ENCODE measurements at places on chromosomes 2 and 18.

DNA sequence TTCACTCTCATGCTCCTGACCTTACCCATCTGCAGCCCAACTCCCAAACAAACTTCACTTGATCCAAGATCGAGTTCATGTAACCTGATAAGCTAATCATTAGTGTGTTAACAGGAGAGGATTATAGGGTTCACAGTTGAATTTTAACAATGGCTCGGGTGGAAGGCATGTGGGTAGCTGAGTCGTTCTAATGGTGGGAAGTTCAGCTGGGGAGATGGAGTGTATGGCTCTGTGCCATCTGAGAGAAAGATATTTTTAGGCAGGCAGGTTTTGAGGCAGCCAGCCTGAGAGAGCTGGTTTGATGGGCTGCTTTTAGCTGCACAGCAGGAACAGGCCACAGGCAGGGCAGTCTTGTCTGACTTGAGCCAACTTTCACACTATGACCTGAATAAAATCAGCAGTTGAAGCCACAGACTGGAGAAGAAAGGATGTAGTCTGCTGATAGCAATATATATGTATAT is 17.7 kb upstream of the NFE2L2 start:
- no peak for DNase-seq

- no peak for DNase-seq
These were observed 1.5 kb downstream of the EPAS1 start for GRCh38 chr2:46298522-46299353.

- no peak for DNase-seq
These were observed 38.0 kb downstream of the SLC9A4 start for GRCh38 chr2:102510791-102511575.

GRCh38 chr2:233121856-233122255 is 61.7 kb downstream of the INPP5D start:
- no peak for DNase-seq

GRCh38 chr2:15112216-15112615 is 448.9 kb downstream of the NBAS start:
- DNase-seq, result no peak

DNA sequence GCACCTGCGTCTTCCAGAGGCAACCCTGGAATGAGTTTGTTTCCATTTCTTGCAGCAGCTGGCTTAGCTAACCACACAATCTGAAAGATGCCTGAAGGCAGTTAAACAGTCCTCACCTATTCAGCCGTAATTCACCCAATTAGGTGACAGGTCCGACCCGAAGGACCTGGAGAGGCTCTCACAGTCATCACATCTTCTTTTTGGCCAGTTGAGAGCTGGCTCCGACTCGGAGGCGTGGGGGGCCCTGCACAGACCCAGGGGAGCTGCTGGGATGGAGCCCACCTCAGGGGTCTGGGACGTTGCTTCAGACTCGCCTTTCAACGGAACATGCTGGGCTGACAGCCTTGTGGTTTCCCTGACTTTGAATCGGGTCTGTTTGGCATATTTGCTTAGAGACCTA is 187.3 kb downstream of the RTP5 start:
- DNase-seq, result no peak

GRCh38 chr2:173448938-173449471 is 94.3 kb downstream of the CDCA7 start:
- DNase-seq, result no peak

DNA sequence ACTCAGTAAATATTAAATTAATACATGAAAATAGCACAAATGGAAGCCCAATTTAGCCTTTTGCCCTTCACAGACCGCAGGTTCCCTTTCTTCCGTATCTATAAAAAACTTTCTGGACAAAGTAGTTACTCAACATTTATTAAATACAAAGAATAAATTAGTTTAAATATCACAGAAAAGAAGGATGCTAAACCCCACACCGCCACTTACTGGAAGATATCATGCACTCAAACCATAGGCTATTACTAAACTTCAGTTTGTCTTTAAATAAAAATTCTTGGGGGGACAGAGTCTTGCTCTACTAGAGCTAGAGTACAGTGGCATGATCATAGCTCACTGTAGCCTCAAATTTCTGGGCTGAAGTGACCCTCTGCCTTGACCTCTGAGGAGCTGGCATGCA is 120.7 kb upstream of the FHL2 start:
- no peak for DNase-seq

- DNase-seq, result no peak
These were observed 43.0 kb upstream of the PLA2R1 start for GRCh38 chr2:160105366-160105765.

DNA sequence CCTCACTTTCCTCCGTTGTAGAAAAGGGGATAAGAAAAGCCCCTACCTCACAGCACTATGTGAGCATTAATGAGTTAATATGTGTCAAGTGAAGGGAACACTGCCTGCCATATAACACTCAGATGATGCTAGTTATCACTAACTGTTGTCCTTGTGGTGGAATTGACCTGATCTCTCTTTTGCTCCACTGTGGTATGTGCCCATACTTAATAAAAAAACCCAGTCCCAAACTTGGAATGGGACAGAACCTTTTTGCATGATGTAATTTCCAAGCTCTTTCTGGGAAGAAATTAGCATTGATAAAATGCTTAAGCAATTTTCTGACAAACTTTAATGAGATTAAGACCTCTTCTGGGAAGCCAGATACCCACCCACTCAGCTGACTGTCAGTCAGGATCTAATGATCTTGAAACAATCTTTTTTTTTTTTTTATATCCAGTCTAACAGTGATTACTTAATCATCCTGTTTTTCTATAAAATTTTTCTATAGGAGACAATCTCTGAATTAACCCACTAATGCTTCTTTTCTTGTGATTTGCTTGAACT is 158.7 kb downstream of the ZBTB7C start:
- no peak for DNase-seq

GRCh38 chr2:130378898-130379214 is 23.0 kb downstream of the PTPN18 start:
- no peak for DNase-seq

DNA sequence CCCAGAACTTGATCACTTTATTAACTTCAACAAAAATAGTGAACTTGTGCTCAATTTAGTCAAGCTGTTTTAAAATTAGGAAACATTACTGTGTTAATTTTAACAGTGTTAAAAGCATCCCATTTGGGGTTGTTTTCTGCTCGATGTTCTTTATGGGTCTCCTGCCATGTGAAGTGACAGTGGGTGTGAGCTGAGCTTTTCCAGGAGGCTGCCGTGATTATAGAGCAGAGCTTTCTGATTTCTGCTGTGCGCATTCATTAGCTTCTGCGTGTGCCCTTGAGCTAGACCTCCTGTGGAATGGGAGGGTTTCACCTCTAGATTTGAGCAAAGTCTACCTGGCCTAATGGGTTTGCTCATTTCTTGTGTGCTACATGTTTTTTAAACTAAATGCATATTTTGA is 121.5 kb downstream of the WDSUB1 start:
- no peak for DNase-seq

- DNase-seq, result no peak
These were observed 9.6 kb downstream of the IRS1 start for GRCh38 chr2:226790011-226790410.

DNA sequence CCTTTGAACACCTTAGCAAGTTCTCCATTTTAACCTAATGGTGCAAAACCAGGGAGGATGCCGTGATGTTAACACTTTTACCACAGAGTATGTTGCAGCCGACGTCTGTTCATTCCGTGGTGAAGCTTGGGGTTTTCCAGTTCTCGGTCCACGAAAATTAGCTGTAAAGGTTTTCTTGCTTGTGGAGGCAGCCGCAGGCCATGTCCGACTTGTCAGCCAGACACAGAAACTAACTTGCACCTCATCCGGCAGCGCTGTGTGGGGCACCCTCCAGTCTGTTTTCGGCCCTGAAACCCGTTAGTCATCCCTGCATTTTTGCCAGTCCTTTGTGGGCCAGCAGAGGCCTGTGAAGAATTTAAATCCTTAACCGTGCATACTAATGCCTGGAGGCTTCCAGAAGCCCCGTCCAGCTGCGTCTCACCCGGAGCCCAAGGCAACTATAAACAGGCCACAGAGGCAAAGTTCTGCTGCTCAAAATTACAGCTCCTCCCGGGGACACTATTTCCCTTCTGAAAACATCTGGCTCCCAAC is 70.6 kb downstream of the SH3YL1 start:
- DNase-seq, result no peak

- DNase-seq, result no peak
These were observed 631.1 kb downstream of the DCC start for GRCh38 chr18:52971097-52971496.

DNA sequence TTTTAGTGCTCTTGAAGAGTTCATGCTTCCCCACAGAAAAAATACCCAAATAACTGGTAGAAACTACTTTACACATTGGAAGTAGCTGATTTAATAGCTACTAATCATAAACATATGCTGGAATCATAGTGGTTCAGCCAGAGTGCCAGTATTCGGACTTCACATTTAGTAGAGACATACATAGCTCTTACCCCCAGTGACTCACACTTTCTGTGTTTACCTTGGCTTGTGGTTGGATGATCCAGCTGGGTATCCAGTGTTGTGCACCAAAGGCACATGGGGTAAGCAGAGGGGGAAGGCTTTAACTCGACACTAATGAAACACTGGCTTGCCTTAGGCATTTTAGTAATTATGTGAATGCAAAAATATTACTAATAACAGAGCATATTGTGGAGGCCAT is 18.1 kb downstream of the ARHGAP28 start:
- no peak for DNase-seq

DNA sequence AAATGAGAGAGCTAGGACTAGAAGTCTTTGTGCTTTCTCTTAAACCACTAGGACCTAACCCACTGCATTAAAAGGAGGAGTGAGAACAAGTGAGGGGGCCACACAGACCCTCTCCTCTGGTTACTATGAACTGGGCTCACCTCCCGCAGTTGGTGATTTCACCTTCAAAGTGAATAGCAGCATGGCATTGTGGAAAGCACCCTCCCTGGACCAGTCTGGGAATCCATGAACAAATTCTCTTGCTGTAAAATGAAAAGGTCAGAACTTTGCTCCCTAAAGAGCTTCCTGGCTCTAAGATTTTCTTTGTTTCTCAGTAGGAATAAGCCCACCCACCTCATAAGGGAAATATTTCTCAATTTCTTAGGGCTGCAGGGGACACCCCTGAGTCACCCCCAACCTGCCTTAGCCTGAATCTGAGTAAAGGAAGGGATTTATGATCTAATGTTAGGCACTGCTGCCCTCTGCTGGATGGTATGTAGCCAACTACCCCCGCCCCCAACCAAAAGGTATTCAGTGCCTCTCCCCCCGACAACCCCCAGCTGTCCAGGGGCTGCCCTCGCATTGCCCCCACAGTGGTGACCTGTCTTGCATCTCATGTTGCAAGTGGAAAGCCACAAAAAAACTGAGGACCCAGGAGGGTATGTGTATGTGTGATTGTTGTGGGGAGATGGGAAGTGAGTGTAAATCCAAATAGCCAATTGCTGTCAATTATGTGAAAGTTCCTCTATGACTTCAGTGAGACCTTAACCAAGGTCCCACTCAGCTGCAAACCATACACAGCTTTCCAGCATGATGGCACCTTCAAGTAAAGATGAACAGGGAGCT is 230.9 kb upstream of the SLC14A2 start:
- no peak for DNase-seq

DNA sequence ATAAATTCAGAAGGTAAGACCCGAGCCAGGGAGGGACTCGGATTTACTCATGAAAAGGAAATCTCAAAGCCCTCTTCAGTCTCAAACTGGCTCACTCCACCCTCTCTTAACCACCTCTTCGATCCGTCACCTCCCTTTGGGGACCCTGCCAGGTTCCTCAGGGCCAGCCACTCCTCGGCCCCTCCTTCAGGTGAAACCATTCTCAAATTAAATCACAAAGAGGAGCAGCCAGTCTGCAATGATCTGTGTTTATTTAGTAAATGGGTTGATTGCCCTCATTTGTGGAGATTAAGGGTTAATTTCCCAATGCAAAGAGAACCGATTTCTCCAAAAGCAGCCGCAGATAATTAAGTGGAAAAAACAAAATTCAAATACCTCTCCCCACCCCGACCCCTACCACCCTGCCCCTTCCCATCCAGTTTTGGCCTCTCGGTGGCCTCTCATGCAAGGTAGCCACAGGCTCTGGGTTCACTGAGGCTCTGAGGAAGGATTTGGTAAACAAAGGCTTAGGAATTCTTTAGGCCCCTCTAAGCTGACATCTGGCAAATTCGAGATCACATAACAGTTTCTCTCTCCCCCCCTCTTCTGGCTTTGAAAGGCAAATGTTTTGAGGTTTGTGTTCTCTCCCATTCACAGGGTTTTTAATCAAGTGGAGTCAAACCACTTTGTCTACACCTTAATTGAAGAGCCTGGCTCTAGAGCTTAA is 10.3 kb upstream of the FZD7 start:
- no peak for DNase-seq

DNA sequence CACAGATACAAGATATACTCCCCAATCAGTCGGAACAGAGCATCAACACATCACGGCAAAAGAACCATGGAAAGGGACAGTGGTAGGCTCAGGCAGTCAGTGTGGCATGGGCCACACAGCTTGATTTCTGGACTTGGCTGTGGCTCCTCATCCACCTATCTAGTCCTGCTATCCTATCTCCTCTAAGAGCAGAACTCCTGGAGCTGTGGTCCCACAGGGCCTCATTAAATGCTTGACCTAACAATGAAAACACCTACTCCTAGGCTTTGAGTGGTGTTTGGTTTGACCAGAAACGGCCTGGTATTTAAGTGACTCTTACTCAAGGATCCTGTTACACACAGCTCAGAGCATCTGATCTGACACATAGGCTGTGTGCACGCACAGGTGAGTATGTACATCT is 33.6 kb upstream of the SMAD2 start:
- no peak for DNase-seq

DNA sequence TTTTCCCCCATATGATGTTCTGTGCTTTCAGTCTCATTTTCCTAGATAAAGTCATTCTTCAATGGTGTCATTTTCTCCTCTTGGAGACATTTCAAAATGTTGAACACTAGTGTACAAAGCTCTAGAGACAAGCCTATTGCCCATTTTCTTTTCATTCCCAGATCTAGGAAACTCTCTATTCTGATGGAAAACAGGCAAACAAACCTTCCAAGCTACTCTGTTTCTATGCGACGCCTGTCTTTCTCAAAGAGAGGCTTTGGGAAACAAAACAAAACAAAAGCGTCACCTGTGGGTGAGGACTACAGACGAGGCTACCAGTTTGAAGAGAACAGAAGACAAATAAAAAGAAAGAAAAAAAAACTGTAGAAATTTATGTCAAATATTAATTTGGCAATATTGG is 311.0 kb downstream of the CBLN2 start:
- no peak for DNase-seq

DNA sequence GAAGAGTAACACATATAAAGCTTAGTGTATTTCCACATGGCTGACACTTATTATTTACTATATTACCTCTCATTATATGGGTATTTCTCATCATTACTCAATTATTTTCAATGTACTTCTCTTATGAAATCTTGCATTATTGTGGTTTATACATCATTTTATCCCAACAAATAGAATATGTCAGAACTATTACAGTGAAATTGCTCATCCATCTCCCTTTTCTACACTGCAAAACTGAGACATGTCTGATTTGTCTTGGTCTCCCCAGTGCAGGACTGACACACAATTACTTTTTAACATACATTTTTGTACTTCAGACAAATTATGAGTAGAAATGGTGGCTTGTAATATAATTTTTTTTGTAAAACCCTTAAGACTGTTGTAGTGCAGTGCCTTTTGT is 600.9 kb downstream of the PLCL1 start:
- no peak for DNase-seq

- no peak for DNase-seq
These were observed 881.8 kb downstream of the SLC4A3 start for GRCh38 chr2:220509096-220509757.

- DNase-seq, result no peak
These were observed 99.8 kb upstream of the KCNH7 start for GRCh38 chr2:162938387-162938786.

GRCh38 chr2:142741764-142742269 is 135.6 kb upstream of the KYNU start:
- DNase-seq, result no peak

Measured in stimulated activated CD4-positive, alpha-beta T cell treated with anti-CD3 and anti-CD28 coated beads, Interleukin-1b, Interleukin-23, amount 100 ng/mL, for 1 hour (primary cell).